Activated CD4-positive, alpha-beta memory T cell treated with anti-CD3 and anti-CD28 coated beads for 36 hours (primary cell): ENCODE measurements at places on chromosomes 3 and 15.
A peak's percentile ranks its signal among the peaks of the same experiment; 100 is the strongest.

DNA sequence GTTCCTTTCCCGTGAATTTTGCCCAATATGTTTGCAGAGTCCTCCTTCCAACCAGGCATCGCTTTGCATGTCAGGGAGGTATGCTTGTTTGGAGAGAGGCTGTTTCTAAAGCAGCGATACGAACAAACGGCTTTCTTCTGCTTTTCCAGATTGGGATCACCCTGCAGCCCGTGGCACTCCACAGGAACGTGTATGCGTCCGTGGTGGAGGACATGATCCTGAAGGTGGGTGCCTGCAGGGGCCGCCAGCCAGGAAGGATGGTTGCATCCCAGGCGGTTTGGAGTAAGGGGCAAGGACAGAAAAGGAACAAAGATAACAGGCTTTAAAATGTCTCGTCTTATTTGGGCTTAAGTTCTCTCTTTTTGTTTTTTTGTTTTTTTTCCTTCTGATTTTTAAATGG lies 17.5 kb downstream of the MAP6D1 start:
- DNase-seq, result no peak

DNA sequence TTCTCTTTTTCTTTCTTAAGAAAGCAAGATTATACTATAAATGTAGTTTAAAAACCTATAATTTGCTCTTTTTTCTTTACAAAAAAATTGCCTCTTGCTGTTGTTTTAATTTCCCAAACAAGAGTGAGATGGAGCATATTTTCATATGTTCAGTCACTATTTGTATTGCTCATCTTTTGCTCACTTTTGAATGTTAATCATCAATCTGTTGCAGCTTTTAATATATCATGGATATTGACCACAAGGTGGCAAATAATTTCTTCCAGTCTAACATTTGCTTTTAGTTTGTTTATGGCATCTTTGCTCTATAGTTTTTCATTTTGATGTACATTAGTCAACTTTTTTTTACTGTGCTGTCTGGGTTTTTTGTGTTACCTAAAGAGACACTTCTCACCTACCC lies 112.6 kb upstream of the THRB start:
- no peak for DNase-seq

DNA sequence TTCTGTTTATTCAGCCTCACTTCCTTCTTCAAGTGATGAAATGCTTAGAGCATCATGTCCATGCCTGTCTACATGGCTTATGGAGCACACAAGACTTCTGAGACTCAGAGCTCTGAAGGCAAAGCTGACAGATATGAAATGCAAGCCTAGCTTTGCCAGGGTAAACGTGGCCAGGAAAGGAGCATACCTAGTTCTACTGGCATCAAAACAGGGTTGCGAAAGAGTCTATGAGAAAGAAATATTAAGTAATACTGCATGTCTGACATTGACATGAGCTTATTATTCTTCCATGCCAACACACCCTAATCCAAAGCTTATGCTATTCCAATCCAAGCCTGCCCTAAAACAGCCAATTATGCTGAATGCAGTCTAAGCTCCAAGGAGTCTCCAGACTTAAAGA lies 391.5 kb downstream of the ERC2 start:
- no peak for DNase-seq

DNA sequence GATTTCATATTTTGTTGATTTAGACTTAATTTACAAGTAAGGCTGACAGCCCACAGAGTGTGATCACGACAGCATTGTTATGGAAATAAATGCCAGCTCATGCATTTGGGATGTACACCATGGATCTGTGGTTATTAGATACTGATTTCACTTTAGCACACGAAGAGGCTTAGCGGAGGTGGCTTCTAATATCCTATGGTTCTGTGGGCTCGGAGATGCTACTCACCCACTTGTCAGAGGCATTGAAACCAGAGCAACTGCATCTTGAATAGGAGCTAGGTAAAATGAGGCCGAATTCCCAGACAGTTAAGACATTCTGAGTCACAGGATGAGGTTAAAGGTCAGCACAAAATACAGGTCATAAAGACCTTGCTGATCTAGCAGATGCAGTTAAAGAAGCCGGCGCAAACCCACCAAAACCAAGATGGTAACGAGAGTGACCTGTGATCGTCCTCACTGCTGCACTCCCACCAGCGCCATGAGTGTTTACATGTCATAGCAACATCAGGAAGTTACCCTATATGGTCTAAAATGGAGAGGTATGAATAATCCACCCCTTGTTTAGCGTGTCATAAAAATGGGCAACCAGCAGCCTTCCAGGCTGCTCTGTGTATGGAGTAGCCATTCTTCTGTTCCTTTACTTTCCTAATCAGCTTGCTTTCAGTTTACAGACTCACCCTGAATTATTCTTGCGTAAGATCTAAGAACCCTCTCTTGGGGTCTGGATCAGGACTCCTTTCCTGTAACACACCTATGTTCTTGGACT lies 117.5 kb downstream of the PGPEP1L start:
- no peak for DNase-seq

DNA sequence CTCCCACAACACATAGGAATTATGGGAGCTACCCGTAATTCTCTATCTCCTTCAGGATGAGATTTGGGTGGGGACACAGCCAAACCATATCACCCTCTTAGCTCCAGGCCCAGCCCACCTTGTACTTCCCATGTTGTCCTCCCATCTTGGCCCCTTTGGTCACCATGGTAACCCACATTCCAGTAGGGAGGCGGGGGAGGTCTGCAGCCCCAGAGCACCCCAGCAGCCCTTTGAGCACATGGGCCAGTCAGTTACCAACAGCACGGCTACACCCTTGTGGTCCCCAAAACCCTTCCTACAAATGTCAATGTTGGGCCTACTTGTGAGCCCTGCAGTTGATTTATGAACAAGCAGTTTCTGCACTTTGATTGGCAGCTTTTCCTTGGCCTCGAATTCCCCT lies 84.5 kb downstream of the LRRK1 start:
- no peak for DNase-seq

DNA sequence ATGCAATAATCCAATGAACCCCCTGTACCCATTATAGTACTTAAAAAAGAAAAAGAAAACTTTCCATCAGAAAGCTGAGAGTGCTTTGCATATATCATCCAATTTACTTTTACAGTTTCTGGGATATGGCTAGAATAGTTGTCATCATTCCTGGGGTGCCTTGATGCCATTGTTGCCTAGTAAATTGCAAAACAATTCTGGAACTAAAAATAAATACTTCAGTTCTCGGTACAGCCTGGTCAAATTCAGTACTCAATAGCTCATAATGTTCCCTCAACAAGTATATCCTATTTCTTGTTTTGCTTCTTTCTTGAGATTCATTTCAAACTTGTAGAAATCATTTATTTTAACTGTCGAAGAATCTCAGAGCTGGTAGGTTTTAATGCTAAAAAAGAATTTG lies 334.7 kb upstream of the MDFIC2 start:
- no peak for DNase-seq

DNA sequence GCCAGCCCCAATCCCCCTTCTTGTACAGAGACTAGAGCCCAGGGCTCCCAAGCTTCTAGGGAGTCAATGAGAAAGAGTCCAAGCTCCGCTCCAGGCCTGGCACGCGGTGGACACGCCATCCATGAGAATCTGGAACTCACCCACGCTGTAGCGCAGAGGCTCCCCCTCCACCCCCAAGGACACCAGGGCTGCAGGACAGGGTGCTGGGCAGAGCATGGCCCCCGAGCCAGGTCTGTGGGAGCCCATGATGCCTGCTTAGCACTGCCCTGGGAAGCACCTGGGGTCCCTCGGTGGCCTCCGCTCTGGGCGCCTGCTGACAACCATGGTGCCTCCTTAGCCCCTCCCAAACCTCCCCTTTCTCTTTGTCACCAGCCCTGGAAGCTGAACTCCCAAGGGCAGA lies 28.5 kb downstream of the ACSBG1 start:
- no peak for DNase-seq

GRCh38 chr15:22735781-22736180 lies 50.7 kb upstream of the NIPA1 start:
- DNase-seq, result no peak

DNA sequence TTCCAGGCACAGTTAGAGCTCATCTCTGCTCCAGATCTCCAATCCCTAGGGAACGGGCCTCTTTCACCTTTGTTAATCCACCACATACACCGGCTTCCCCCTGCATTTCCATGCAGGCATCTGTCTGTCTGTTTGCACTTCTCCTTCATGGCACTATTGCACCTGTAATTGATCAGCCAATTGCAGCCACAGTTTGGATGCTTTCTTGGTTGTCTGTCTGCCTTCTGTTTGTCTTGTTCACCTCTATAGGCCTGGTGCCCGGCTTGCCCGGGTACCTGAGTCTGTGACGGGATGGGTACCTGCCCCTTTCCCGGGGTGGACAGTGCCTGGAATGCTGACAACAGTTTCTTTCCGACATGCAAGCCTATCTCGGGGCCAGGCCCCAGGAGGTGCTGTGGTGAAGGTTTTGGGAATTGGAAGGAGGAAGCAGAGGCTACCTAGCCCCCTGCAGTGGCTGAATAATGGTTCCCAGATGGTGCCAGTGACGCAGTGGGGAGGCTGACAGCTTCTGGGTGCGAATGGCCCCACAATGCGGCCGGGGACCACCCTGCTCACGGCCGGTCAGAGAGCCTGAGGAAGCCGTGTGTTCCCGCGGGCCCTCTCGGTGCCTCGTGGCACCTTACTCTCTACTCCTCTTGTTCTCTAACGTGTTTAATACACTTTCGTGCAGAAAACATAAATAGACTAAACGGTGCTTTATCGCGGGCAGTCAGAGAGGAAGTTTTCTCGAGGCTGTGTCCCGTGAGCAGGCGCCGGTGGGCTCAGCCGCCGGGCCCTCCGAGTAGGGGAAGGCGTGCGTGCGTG lies 31.3 kb upstream of the RAB6B start:
- DNase-seq, result no peak

DNA sequence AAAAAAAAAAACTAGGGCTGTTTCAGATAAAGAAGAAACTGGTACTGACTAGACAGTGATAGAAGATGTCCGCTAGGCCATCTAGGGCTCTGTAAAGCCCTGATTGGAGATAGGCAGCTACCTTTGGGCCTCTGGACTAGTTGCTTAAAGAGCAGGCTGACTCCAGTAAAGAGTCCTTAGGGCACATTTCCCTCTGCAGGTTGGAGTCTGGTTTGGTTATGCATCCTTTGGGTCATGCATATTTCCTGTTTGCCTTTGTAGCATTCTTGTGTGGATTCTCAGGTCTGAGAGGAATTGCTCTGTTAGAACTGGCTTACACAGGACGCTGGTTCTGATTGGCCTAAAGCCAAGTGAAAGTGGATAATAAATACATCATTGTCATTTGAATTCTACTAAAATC lies 165.5 kb upstream of the LRRN1 start:
- DNase-seq, result no peak

- no peak for DNase-seq
These were observed 102.4 kb downstream of the ETFA start for GRCh38 chr15:76208786-76209424.

GRCh38 chr3:156150434-156151066 lies 30.2 kb downstream of the KCNAB1 start:
- DNase-seq, result peak; percentile 31

- no peak for DNase-seq
These were observed 104.1 kb upstream of the GOLGA8J start for GRCh38 chr15:29978411-29979382.

DNA sequence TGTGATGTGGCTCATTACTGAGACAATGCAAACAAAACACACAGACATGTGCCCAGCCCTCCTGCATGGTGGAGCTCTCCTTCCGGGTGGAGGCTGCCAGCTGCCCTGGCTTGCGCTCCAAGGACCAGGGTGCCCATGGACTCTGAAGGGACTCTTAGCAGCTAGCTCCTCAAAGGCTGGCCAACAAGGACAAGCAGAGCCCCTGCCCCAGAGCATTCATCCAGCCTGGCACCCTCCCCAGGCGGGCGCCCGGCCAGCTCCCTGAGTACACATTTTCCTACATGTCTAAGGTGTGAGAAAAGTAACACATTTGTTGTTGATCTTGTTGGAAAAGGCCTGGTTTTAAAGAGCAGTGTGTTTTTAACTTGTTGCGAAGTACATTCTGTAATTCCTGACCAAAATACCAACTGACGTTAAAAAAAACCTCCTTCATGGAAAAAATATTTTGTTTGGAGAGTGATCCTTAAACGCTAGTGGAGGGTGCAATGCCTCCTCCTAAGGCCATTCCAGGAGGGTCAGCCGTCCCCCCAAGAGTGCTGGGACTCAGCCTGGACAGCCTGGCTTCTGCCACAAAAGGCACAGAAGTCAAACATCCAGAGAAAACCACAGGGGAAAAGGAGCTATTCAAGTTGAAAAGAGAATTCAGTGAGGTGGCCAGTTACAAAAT lies 86.9 kb downstream of the KLF15 start:
- DNase-seq, result no peak
